Activated CD8-positive, alpha-beta T cell treated with anti-CD3 and anti-CD28 coated beads for 36 hours (primary cell): ENCODE measurements at places on chromosomes 2 and 18.

GRCh38 chr2:221437056-221437455 is 135.0 kb downstream of the EPHA4 start:
- DNase-seq: no peak

GRCh38 chr18:74342416-74343043 is 26.9 kb downstream of the C18orf63 start:
- DNase-seq: peak; percentile 49

- no peak for DNase-seq
These were observed 62.8 kb upstream of the RNF152 start for GRCh38 chr18:61955644-61956043.

DNA sequence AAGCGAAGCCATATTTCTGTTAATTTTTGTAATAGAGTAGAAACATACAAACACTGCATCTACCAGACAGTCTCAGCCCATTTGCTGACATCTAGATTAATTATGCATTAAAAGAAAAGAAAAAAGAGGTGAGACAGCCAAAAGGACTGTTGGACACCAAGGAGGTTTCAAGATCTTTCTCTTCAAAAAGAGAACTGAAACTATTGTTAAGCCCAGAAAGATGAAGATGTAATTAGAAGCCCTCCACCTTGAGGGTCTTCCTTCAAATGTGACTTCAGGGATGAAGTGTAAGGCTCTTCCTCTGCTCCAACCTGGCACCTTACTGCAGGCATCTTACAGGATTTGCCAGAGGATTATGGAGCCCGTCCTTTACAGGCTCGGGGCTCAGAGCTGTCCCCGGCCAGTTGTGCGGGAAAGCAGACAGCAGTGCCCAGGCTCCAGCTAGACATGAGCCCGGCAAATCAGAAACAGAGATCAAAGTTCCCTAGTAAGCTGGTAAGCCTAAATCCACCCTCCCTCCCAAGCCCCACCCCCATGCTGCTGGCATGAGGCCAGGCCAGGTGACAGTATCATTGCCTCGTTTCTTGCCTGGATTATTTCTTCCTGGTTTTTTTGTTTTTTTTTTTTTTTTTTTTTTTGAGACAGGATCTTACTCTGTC is 38.9 kb downstream of the ADI1 start:
- DNase-seq: no peak

DNA sequence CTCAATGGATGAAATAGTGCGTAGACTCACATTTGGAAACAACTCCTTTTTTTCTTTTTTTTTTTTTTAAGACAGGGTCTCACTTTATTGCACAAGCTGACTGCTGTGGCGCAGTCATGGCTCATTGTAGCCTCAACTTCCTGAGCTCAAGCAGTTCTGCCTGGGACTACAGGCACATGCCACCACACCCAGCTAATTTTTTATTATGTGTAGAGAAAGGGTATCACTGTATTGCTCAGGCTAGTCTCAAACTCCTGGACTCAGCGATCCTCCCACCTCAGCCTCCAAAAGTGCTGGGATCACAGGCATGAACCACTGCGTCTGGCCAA is 17.4 kb downstream of the HAT1 start:
- no peak for DNase-seq

GRCh38 chr2:15510131-15510530 is 51.0 kb downstream of the NBAS start:
- no peak for DNase-seq

- no peak for DNase-seq
These were observed 7.8 kb downstream of the LIMS1 start for GRCh38 chr2:108542071-108542470.

- DNase-seq: no peak
These were observed 509.7 kb downstream of the ZEB2 start for GRCh38 chr2:144010096-144010836.

DNA sequence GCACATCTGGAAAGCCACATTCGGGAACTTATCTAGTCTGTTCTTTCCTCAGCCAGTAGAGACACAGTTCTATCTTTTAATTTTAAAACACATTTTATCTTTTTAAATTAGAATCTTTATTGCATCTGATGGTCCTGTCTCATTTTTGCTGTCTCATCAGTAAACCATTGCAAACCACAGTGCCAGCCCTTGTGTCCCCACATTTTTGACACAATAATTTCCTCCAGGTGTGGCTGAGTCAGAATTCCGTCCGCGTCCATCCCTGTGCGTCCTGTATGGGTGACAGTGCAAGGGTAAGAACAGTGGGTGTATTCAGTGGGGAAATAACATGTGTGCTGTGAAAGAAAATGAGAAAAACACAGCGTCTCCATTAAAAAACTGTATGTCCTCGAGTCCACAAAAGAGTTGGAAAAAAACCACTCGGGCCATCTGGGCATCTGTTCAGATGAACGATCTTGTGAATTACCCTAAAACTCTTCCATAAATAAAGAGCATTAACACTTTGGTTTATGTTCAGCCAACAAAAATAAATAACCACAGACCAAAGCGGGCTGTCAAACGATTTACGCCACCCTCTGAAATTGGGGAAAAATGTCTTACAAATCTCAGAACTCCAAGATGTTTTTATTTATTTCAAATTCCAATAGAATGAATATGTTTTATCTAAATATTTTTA is 137.3 kb downstream of the ZNF516 start:
- DNase-seq: no peak

DNA sequence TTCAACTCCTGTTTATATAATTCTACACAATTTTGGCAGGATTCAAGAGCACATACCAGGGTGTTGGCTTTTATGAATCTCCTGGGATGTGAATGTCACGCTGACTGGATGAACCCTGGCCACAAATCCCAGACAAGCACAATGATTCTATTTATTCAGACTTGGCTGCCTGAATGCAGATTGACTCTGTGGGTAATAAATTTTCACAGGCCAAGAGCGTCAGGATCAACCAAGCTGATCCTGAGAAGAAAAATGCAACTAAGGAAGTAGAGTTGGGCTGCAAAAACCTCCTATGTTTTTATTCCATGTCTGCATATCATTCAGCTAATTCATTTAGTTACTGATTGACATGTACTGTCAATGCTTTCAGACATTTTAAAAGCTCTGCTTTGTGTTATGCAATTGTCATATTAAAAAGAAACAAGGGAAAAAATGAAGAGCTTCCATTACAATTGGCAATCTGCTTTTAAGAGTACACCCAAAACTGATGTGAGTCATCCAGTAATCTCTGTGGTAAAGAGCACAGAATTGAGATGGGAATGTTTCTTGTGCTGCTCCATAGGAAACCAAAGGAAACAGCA is 173.0 kb upstream of the REV1 start:
- no peak for DNase-seq

GRCh38 chr2:176364273-176364977 is 95.2 kb downstream of the MTX2 start:
- no peak for DNase-seq

DNA sequence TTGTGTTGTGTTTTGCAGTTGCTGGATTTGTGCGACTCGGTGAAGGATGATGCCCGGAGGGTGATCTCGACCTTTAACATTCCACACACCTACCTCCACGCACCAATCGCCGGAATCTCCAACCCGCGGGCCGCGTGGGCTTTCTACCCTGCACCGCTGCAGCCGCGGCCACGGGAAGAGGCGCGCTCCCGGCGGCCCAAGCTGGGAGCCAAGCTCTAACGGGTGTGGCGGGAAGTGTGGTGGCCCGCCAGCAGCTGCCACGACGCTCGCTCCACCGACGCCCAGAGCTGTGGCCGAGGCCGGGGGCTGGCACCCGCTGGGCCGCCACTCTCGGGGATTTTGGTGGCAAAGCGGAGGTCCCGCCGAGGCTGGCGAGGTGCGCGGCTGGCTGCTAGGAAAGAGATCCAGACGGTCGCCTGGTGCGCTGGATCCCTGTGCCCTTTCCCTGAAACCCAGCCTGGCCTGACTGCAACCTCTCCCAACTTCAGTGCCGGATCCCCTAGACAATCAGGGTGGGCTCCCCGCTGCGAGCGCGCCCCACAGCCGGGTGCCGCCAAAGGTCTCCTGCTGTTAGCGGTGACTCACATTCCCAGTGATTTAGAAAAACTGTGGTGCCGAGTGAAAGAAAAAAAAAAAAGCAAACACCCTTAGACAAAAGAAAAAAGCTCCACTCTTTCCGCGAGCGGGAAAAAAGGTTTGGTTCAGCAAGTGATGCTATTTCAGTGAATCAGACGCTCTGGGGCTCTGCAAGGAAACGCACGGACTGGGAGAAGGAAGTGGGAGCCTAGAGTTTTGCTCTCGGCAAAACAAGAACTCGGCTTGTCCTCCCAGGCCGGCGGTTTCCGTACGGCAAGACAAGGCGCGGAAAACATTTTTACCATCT is 2.9 kb upstream of the BCL2L11 start:
- peak; percentile 44 for DNase-seq

- no peak for DNase-seq
These were observed 328.8 kb downstream of the ARL6IP6 start for GRCh38 chr2:153047220-153047619.

DNA sequence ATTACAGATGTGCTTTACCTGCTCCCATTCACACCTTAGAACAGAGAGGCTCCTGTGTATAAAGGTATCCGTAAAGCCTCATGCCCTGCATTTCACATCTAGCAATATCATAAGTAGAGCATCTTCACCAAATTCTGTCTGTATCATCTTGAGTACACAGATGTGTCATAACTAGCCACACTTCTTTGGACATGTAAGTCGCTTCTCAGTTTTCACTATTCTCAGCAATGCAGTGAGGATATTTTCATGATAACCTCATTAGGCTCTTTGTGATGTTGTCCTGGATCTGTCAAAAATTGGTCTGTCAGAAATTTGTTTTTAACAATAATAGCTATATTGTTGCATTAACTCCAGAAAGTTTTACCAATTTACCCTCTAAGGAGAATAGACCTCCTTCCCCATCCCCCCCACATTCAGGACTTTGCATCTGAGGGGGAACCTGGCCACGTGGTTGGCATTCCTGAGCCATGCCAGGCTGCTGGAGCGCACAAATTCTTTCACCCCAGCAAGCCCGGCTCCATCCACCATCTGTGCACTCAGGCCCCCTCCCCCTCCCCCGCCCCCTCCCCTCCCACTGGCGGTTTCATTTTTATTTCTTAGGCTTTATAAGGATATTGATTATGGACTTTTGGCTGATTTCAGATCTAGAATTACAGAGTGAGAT is 34.1 kb downstream of the AGAP1 start:
- no peak for DNase-seq

DNA sequence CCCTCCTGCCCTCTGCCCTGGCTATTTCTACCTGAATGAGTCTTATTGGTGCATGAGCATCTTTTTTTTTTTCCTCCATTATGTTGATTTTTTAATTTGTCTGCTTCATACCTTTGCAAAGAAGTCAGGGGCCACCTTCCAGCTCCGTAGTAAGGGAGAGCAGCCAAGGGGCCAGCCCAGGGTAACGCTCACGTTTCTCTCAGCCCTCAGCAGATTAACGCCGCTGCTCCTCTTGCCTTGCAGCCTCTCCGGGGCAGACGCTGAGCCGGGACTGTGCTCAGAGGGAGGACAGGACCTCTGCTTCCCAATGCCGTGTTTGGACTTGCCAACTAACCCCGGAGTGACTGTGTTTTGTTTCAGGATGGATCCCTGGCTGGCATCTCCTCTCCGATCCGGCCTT is 241.7 kb downstream of the ATAD2B start:
- DNase-seq: no peak

- no peak for DNase-seq
These were observed 69.1 kb downstream of the ACKR3 start for GRCh38 chr2:236638707-236639106.

DNA sequence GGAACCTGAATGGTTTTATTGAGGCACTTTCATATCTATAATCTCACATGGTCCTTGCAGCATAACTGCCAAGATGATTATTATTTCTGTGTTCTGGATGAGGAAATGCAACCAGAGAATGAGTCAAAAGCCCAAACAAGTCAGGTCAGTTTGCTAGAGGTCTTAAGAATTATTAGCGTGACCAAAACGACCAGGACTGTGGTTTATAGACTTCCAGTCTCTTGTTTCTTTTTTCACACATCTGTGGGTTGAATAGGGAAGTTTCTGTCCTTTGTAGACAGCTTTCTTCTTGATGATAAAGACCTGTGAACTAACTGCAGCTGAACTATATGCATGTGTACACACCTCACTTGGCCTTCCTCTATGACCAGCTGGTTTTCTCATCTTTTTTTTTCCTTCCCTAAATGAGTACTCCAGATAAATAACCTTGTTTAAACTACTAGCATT is 13.9 kb downstream of the ADAM23 start:
- DNase-seq: no peak

DNA sequence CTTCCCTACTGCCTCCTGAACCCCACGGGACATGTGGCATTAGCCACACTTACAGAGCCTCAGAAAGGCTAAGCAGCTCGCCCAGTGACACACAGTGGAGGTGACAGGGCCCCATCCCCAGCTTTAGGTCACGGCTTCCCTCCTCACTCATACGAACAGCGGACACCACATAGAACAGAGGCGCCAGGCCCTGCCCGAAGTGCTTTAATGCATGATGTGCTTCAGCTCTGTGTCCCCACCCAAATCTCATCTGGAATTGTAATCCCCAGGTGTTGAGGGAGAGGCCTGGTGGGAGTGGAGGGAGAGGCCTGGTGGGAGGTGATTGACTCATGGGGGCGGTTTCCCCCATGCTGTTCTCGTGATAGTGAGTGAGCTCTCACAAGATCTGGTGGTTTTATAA is 135.3 kb downstream of the PTGR3 start:
- DNase-seq: no peak

DNA sequence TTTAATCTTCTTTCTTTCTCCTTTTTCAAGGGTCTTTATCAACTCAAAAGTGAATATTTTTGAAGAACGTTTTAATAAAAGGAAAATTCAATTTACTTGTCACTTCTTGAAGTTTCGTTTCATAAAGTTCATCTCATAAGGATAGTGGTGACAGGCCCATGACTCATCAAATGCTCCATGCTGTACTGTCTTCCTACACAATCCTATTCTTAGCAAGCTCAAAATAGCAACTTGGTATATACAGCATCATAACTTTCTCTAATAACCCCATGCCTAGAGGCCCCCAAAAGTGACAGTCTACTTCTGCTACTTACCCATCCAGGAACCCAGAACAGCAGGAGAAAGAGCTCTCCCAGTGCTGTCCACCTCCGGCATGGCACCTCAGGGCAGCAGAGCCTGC is 7.7 kb downstream of the FBXO15 start:
- peak; percentile 76 for DNase-seq

GRCh38 chr2:144084114-144084661 is 435.7 kb downstream of the ZEB2 start:
- no peak for DNase-seq

DNA sequence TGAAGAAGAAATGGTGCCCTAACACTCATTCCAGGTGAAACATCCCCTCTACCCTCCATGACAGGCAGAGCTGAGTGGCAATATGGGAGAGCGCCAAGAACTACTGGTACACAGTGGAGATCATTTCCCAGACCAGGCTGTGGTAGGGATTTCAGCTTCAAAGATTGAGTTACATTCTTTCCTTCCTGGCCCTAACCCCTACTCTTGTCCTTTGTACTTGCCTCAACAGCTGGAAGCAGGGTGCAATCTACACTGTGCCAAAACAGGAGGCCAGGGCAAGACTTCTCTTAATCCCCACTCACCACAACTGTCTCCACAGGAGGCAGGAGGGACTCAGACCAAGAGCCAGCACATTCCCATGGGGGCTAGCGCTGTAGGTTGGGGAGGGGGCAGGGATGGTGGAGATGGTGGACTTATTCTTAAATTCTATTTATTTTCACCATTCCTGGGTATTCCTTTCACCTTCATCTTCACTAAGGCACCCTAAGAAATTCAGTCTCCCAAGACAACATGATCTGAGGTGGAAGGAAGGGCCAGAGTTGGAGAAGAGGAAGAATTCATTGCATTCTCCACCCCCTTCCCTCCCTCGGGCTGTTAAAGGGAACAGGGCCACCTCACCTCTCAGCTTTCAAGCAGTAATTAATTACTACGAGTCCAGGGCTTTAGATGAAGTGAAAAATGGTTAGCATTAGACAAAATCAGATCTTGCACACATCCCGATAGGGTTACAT is 65.9 kb downstream of the AAK1 start:
- no peak for DNase-seq
